ENCODE measurements at places on chromosomes 5 and 9.

GRCh38 chr9:35529161-35529823, 39.4 kb downstream of the RUSC2 start:
- no peak for DNase-seq

DNA sequence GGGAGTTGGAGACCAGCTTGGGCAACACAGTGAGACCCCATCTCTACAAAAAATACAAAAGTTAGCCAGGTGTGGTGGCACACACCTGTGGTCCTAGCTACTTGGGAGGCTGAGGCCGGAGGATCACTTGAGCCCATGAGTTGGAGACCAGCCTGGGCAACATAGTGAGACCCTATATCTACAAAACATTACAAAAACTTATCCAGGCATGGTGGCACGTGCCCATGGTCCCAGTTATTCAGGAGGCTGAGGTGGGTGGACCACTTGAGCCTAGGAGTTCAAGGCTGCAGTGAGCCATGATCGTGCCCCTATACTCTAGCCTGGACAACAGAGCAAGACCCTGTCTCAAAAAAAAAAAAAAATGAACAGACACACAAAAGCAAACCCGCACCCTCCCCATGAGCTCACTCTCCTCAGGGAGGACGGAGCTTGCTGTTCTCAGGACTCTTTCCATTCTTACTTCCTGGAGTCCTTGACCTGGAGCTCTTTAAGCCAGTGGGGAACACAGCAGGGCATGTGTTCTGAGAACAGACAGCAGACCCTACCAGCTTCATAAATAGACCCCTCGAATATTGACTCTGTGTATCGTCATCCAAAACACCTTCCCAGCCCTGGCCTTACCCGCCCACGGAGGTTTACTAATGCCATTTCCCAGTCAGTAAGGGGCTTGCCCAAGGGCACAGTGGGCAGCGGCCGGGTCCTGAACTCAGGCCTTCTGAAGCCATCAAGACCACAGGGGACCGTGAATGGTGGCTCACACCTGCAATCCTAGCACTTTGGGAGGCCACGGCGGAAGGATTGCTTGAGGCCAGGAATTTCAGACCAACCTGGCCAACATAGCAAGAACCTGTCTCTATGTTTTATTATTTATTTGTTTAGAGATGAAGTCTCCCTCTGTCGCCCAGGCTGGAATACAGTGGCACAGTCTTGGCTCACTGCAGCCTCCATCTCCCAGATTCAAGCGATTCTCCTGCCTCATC, 11.1 kb downstream of the PTGES2 start:
- no peak for DNase-seq

- DNase-seq: no peak
Measured at GRCh38 chr9:106862110-106862820, 701 bp upstream of the ZNF462 start.

DNA sequence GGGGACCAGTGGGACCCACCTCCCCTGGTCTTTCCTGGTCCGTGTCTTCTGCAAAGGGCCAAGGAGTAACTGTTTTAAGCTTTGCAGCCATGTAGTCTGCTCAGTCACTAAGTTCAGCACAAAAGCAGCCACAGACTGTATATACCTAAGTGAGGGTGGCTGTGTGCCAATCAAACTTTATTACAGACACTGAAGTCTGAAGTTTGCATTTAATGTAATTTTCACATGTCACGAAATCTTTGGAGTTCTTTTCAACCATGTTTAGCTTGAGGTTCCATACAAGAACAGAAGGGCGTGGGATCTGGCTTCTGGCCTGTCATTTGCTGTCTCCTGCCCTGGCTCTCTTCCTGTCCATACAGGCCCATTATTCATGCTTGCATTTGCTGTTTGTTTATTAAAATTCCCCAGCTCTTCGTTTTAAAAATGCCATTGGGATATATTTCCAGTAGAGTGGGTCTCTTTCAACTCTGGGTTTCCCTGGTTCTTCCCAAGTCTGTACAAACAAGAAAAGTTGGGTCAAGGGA, 64.2 kb upstream of the ECM2 start:
- no peak for DNase-seq
